ENCODE measurements at places on chromosomes 3 and 15.

GRCh38 chr3:128426128-128426921 is 40.4 kb downstream of the DNAJB8 start:
- DNase-seq: peak; percentile 96

DNA sequence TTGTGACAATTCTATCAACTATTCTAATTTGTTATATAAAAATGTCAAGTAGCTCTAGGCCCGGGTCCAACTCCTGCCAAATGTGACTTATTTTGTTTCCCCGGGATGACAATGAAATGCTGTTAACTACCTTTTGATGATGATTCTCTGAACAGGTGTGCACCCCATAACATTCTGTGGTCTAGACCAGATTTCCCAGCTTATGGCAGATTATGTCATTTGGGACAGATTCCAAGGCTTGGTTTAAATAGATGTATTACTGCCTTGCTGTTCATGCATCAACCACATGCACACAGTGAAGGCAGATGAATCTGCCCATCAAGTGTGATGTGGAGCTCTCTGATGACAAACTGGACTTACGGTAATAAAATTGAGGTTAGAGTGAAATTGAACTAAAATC is 150.5 kb downstream of the MECOM start:
- DNase-seq: no peak

GRCh38 chr3:138912237-138912636 is 34.7 kb downstream of the FOXL2 start:
- DNase-seq: no peak

DNA sequence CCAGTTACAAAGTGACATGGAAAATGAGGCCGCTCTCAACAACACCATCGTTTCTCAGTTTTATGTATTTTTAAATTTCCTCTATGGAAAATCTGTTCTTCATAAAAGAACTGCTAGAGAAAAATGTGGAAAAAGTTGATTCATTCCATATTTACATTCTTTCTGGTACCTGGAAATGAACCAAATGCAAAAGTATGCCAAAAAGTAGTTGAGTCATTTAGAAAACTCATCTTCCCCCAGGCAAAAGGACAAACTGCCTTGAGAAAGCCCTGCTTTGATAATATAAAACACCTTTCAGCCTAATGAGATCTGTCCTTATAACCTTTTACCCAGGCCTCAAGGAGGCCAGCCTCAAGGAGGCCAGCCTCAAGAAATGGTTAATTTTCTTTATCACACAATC is 283.0 kb upstream of the VEPH1 start:
- no peak for DNase-seq

GRCh38 chr3:24388611-24389010 is 106.0 kb downstream of the THRB start:
- DNase-seq: no peak

- DNase-seq: no peak
Measured at GRCh38 chr3:87437765-87438164, 161.4 kb upstream of the POU1F1 start.

DNA sequence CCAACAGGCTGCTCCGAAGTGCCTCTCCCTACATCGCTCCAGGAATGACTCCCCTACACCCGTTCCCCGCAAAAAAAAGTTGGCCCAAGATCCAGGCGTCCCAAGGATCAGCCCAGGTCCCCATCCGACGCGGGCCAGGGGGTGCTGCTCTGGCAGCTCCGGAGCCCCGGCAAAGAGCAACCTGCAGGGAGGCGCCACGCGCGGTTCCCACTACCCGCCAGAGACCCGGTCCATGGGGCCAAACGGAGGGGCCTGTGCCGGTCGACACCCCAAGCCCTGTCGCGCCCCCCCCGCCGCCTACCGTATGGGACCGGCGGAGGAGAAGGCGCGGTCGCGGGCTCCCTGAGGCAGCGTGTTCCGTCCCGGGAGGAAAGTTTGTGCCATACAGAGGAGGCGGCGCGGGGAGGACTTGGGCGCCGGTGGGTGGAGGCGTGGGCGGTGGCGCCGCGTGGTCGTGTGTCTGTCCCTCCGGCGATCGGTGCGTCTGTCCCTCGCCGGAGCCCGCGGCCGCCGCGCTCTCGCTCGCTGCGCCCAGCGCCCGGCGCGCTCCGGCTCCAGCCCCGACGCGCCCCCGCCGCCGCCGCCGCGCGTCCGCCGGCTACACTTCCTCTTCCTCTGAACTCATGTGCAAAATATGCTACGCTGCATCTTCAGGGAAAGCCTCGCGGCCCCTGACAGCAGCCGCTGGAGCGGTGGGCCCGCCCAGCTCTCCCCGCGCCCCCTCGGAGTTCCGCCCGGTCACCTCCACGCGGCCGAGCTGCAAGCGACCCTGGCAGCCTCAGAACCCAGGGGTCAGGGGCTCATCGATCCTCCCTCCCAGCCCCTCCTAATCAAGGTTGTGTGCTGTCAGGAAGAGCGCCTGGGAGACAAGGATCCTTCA is at the start of gene RFTN1:
Gene RFTN1, minus strand, starts transcription at position 559 of the 880 bp plus-strand sequence. CDS start 19,830 bp downstream, outside the sequence.
- peak; percentile 67 for DNase-seq

GRCh38 chr3:175640958-175641357 is 781.8 kb downstream of the NAALADL2 start:
- no peak for DNase-seq

DNA sequence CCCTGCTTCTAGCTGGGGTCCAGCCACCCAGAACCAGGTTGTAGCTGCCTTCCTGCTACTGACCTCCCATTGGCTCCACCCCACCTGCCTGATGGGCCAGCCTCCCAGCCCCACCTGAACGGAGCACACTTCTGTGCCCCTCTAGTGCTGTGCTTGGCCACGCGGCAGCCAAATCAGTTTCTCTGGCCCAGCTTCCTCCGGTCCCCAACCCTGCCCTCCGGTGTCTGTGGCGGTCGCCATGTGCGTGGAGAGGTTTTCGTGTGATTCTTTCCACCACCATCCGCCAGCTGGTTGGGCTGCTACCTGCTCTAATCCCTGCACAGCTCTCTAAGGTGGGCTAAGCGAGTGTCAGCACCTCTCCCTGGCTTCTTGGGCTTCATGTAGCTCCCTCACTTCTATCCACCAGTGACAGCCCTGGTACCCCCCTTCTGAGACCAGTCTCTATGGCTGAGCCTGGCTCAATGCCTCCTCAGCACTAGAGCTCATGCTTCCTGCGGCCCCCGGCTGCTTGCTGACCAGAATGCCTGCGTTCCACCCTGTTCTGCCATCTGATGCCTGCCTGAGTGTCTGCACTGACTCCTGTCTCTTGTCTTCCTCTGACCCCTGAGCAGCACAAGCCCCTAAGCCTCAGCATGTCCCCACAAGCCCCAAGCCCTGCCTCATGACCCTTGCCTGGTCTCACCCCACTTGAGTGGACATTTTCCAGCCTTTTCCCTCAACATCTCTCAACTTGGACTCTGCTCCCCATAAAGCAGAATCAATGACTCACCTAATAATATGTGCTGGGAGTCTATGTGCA is 23.2 kb upstream of the MAGEF1 start:
- no peak for DNase-seq

DNA sequence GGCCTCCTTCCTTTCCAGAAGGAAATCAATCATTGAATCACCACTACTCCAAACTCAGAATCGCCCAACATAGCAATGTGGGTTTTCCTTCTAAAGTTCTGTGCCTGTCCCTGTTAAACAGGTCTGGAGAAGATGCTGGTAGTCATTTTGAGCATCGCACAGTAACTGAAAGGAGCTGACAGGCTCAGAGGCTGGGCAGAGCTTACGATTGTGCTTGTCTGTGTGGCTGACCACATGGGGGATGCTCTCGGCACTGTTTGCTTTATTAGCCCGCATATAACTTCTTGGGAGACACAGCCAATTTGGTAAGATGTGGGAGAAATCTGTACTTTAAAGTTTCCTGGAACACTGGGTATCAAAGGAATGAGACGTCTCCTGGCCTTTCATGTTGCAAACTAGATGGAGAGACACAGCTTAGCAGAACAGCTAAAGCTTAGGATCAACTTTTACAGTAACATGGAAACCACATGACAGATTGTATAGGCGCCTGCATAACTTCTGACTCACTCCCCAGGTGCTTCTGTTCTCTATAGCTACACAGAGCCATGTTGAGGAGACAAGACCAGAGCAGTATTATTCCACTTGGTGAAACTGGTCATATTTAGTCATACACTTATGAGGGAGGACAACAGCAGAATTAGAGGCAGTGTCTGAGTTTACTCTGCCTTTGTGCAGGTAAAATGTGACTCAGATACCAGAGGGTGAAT is 374.1 kb downstream of the RORA start:
- DNase-seq: no peak

DNA sequence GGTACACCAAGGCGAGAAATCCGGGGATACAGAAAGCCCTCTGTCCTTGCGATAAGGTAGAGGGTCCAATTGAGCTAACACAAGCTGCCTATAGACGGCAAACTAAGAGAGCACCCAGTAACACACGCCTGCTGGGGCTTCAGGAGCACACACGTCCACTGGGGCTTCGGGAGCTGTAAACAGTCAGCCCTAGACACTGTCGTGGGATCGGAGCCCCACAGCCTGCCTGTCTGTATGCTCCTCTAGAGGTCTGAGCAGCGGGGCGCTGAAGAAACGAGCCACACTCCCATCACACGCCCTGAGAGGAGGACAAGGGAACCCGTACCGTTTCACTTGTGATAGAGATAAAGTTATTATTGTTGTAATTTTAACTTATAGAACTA is 486 bp downstream of the SAMMSON start:
- no peak for DNase-seq

DNA sequence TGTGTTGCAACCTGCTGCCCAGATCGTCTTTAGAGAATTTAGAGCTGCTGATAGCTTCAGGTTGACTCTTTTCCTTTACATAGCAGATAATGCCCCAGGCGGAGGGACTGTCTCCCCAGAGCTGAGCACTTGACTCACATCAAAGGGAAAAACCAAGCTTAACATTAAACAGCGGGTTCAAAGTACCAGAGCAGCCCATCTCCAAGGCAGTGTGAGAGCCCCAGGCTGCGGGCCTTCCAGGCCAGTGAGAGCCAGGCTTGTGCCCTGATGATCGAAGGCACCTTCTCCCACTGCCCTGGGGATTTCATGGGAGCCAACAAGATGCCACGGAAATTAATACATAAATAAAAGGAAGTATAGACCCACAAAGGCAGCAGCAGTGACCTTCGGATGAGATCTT is 275.6 kb downstream of the XXYLT1 start:
- no peak for DNase-seq

- no peak for DNase-seq
Measured at GRCh38 chr3:143298886-143299535, 179.4 kb downstream of the CHST2 start.

GRCh38 chr3:54273791-54274190 is 151.4 kb downstream of the CACNA2D3 start:
- no peak for DNase-seq

GRCh38 chr3:59660376-59660775 is 610.6 kb upstream of the CFAP20DC start:
- DNase-seq: no peak

DNA sequence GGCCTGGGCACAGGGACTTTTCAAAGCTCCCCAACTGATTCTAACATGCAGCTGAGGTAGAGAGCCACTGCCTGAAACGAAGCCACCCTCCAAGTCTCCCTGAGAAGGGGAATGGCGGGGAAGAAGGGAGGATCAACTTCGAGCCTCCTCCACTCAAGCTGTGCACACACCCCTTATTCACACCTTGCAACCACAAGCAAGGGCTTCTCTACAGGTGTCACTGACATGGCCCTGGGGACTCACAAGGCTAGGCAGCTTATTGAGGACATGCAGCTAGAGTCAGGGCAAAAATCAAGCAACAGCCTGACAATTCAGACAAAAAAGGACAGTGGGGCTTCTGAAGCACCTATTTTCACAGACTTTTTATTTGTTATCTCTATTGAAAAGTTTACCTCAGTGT is 85.2 kb downstream of the SNRK start:
- no peak for DNase-seq

- no peak for DNase-seq
Measured at GRCh38 chr3:192570821-192571791, 156.2 kb downstream of the FGF12 start.

- DNase-seq: no peak
Measured at GRCh38 chr3:8183627-8184026, 318.0 kb upstream of the LMCD1 start.

GRCh38 chr3:112471596-112472325 is 27.5 kb downstream of the BTLA start:
- no peak for DNase-seq

DNA sequence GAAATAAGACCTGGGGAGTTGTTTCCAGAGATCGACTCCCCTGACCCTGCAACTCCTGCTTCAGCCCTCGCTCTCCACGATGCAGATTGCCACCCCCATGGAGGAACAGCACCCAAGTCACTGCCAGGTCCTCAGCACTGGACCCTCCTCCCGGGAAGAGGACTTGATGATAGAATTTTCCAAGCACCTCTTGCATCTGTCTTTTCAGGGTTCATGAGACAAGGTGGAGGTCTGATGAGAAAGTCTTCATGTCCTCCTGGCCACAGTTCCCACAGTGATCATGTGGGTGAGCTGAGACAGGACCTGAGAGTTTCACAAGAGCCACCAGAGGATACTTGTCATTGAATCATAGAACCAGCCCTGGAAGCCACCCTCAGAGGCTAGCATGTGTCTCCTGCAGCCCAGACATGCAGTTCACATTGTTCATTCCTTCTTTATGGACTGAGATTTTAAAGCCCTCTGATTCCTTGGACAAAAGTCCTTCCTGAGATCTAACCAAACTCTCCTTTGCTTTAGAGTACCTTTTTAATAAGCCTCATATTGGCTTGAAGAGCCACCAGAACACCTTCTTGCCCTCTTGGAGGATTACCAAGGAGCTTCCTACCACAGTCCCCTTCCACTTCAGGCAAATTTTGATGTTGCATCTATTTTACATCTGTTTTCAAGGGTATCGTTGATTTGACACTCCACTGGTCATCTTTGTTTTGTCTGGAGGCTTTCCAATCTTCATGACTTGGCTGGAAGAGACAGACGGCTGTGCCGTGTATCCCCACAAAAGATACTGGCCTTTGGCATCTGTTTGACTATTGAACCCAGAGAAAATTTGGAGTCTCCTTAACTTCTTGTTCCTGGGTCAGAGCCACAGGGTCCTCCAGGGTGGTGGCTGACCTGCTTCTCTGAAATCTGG is 224.8 kb upstream of the BHLHE40 start:
- peak; percentile 80 for DNase-seq

- no peak for DNase-seq
Measured at GRCh38 chr3:138046955-138047354, 37.0 kb downstream of the CLDN18 start.

- DNase-seq: no peak
Measured at GRCh38 chr3:120487191-120487650, 36.4 kb upstream of the FSTL1 start.

- DNase-seq: no peak
Measured at GRCh38 chr3:141266186-141266585, 34.6 kb downstream of the PXYLP1 start.

DNA sequence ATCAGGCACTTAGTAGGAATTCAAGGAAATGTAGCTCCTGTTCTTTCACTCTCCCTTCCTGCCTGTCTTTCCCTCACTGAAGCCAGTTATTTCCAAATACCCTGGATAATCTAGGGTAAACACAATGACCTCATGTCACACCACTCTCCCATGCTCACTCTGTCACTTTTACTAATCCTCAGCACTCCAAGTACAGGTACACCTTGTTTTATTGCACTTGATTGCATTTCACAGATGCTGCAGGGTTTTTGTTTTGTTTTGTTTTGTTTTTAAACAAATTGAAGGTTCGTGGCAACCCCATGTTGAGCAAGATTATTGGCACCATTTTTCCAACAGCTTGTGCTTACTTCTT is 40.8 kb downstream of the PPM1L start:
- DNase-seq: no peak

GRCh38 chr15:88071141-88071540 is 185.4 kb downstream of the NTRK3 start:
- DNase-seq: no peak

- DNase-seq: no peak
Measured at GRCh38 chr3:50111757-50112156, 23.0 kb downstream of the RBM5 start.

Measured in GM13976 (cell line).